ENCODE measurements at places on chromosomes 3 and 15.
A peak's percentile ranks its signal among the peaks of the same experiment; 100 is the strongest.

DNA sequence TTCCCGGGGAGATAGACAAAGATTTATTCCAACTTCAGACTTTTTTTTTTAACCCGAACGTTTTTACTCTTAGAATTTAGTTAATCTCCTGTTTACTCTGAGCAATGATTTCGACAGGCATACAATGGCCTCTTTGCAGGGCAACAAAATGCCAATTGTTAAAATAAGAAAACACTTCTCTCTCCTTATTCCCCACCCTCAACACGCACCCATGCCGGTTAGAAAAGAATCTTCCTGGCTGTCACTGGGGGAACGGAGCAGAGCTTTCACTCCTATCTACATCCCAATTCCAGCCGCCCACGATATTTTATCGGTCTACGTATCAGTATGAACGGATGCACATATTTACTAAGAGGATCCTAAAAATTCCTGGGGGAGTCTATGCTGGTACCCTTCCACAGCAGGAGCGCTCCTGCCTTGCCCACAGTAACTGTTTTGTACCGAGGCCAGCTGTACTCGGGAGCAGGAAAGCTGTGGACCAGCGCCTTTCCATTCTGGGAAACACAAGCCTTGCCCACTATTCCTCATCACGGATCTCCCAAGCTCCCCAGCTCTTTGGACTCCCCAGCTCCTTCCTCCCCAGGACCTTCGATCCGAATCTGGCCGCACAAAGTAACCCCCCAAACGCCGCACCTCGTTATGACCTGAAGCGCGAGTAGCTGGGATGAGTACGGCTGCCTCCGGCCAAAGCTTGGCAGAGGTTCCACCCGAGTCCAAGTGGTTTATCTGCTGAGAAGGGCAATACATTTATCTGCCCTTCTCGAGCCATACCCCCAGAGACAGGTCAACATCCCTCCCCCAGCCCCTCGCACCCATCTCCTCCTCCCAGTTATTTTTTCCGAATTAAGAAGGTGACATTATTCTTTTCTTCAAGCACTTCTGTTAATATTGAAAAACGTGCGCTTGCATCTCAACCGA, 2.2 kb upstream of the FOXB1 start:
- no peak for DNase-seq

DNA sequence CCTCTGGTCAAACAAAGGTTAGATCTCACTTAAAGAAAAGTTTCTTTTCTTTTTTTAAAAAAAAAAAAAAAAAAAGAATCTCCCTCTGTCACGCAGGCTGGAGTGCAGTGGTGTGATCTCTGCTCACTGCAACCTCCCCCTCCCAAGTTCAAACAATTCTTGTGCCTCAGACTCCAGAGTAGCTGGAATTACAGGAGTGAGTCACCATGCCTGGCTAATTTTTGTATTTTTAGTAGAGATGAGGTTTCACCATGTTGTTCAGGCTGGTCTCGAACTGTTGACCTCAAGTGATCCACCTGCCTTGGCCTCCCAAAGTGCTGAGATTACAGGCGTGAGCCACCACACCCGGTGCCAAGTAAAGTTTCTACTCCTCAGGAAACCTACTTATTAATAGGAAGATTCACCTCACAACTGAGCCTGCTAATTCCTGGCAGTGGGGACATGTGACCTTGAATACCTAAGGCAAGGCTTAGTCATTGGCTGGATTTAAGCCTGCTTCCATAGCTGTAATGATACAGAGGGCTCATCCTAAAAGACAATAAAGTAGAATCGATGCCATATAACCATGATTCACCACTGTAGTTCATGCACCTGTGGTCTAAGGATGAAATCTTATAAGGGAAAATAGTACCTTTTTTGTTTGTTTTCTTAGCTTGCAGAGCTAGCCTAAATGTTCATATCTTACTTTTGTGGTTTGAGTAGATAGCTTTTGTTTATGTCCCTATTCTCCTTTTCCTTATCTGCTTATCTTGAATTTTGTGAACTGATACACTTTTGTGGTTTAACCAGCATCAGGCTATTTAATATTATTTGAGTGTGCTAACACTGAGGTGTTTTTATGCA, 24.8 kb upstream of the RBMS3 start:
- no peak for DNase-seq

GRCh38 chr3:54783611-54784010, 144.2 kb downstream of the LRTM1 start:
- DNase-seq, result no peak

DNA sequence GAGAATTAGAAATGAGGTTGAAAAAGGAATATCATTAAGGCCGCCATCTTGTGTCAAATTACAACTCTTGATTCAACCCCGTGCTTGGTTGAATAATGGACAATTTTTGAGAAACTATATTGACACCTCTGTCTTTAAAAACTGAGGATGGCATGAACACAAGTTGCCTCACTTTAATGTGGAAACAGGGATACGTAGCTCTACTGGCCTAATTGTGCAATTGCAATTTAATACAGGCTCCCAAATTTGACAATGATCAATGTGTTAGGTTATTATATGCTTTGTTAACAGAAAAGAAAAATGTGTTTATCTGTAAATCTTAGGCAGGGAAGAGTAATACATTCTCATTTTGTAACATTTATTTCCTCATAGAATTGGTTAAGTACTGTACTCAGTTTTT, 77.1 kb upstream of the MCTP2 start:
- no peak for DNase-seq

GRCh38 chr3:179324270-179324754, 1.5 kb downstream of the ZNF639 start:
- peak; percentile 66 for DNase-seq

- DNase-seq, result no peak
Measured at GRCh38 chr3:108554229-108554628, 35.0 kb downstream of the CIP2A start.

DNA sequence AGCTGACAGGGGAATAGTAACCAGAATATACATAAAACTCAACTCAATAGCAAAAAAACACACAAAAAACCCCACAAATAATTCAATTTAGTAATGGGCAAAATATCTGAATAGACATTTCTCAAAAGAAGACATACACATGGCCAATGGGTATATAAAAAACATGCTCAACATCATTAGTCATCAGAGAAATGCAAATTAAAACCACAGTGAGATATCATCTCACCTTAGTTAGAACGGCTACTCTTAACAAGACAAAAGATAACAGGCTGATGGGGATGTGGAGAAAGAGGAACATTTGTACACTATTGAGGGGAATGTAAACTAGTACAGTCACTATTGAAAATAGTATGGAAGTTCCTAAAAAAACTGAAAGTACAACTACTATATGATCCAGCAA, 678.6 kb downstream of the MECOM start:
- DNase-seq, result no peak

- no peak for DNase-seq
Measured at GRCh38 chr3:187572441-187572840, 97.8 kb downstream of the SST start.

GRCh38 chr15:54462511-54462913, 484.3 kb downstream of the UNC13C start:
- DNase-seq, result no peak

GRCh38 chr3:62482961-62483360, 109.6 kb upstream of the FEZF2 start:
- no peak for DNase-seq

- DNase-seq, result no peak
Measured at GRCh38 chr3:118984699-118985098, 49.9 kb downstream of the IGSF11 start.

- DNase-seq, result no peak
Measured at GRCh38 chr15:28006116-28006905, 92.8 kb downstream of the OCA2 start.

- no peak for DNase-seq
Measured at GRCh38 chr3:66797889-66798560, 200.1 kb upstream of the KBTBD8 start.

DNA sequence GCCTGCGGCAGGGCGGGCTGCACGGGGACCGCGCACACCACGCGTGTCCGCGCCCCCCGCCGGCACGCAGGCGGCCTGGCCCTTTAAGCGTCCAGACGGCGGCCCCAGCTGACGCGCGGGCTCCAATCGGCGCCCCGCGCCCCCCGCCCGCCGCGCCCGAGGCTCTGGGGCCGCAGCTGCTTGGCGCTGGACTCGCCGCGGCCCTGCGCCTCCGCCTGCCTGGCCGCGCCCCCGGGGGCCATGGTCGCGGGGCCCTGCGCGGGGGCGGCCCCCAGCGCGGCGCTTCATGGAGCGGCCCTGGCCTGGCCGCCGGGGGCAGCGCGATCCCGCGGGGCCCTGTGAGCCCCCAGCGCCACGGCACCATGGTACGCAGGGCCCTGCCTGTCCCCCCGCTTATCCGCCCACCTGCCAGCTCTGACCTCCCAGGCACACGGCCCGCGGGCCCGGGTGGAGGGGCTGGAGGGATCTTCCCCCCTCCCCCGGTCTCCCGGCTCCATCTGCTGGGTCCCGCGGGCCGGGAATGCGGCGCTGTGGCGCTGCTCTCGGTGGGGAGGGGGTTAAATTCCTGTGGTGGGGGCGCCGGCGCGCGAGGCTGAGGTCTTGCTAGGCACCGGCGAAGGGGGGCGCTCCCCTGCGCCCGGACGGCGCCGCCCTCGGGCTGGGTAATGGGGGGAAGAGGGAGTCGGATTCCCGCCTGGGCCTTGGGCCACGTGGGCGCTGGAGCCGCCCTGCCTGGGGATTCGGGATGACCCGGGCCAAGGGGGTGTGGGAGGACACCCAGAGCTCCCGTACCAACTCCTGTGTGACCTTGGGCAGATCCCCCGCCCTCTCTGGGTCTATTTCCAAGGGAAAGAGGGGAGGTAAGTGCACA, 1.1 kb downstream of the ZBTB47 start:
- DNase-seq, result no peak

DNA sequence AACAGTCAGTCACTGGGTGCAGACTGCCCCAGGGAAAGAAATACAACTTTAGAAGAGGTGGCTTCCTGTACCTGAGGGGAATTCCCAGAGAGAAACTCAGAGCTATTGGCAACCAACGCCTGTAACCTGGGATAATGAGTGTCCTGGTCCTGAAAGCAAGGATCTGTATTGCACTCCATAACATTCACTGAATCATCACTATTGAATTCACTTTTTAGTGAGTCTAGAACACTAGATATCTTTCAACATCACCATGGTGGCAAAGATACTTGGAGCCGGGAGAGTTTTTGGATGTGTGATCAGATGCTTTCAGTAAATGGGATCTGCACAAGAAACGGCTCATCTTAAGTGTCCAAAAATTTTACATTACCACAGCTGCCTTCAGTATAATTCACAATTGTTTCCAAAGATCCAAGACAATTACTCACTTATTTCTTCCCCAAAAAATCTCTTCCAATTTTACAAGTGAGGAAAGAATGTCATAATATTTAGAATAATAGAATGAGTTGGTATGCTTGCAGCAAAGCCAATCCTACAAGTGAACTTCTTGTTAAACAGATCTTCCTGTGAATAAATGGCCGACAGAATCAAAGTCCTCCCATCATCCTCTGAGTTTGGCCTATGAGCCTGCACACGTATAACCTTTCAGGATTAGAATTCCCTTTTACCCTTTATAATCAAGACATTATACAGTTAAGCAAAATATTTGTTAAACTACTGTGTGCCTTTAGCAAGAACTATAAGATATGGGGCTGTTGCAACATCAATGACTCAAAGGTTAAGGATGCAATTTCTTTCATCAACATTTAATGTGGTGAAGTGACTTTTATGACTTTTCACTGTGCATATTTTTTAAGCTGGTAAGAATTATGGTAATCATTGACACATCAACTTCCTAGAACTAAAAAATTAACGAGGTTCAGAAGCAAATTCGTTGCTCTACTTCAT, 243.3 kb upstream of the COL8A1 start:
- no peak for DNase-seq

GRCh38 chr3:187039100-187039722, 100.1 kb downstream of the RPL39L start:
- no peak for DNase-seq

GRCh38 chr3:123344175-123344906, 104.5 kb downstream of the ADCY5 start:
- DNase-seq, result peak; percentile 53

GRCh38 chr3:58122936-58123700, 87.7 kb downstream of the DNASE1L3 start:
- DNase-seq, result no peak

- DNase-seq, result no peak
Measured at GRCh38 chr3:194937144-194937543, 251.5 kb downstream of the FAM43A start.

GRCh38 chr15:100234158-100235029, 107.4 kb downstream of the ADAMTS17 start:
- DNase-seq, result no peak

GRCh38 chr15:29143909-29144635, 125.5 kb downstream of the NSMCE3 start:
- DNase-seq, result no peak

GRCh38 chr3:10646531-10647335, 141.3 kb upstream of the ATP2B2 start:
- DNase-seq, result no peak

GRCh38 chr3:127900536-127900935, 14.5 kb upstream of the KBTBD12 start:
- DNase-seq, result no peak

DNA sequence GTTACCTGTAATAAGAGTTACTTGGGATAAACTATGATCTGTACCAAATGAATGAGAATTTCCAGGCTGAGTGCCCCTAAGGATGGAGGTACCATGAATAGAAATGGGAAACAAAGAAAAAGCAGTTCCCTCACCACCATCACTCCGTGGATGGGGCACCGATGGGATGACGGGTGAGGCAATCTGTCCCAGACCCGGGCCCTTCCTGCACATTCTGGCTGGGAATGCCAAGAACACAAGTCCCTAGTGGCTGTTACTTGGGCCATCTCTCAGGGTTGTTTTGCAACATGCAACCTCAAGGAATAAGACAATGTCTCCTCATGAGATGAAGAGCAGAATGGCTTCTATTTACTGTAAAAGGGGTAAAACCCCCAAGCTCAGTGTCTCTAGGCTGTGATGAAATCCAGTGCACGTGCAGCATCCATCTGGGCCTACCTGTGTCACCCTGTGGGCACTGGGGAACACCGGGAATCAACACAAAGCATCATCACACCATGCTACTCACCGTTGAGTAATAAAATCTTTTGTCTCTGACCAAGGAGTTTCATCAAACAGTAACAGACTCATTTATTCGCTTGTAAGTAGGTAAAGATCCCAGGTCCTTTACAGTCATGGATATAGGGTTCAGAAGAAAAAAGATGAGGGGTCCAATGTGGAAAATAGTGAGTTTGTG, 22.3 kb downstream of the GNB4 start:
- DNase-seq, result no peak

DNA sequence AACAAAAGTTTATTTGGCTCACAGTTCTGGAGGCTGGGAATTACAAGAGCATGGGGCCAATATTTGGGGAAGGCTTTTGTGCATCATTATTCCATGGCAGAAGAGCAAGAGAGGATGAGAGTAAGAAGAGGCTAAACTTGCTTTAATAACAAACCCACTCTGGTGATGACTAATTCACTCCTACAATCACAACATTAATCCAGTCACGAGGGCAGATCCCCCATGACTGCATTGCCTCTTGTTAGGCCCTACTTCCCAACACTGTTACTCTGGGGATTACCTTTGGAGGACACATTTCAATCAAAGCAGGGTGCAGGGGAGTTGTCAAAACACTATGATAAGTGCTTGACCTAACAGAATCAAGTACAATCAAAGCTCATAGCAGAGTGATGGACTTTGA, 181.7 kb downstream of the BBX start:
- DNase-seq, result no peak

Data from NAMALWA (cell line).